ENCODE measurements at places on chromosomes 5 and 9.

DNA sequence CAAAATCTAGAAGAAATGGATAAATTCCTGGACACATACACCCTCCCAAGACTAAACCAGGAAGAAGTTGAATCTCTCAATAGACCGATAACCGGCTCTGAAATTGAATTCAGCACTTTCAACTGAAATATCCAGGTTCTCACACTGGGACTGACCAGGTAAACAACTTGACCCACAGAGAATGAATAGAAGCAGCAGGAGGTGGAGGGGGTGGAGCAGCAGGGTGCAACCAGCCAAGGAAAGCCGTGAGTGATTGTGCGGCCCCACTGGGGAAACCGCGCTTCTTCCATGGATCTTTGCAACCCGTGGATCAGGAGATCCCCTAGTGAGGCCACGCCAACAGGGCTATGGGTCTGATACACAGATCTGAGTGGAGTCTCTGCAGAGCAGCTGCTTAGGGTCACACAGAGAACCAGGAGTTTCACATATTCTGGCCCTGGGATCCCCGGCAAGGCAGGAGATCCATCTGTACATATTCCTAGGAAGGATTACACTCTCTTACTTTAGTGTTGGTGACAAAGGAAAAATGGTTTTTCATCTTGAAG, 181.5 kb downstream of the SLCO4C1 start:
- no peak for DNase-seq

DNA sequence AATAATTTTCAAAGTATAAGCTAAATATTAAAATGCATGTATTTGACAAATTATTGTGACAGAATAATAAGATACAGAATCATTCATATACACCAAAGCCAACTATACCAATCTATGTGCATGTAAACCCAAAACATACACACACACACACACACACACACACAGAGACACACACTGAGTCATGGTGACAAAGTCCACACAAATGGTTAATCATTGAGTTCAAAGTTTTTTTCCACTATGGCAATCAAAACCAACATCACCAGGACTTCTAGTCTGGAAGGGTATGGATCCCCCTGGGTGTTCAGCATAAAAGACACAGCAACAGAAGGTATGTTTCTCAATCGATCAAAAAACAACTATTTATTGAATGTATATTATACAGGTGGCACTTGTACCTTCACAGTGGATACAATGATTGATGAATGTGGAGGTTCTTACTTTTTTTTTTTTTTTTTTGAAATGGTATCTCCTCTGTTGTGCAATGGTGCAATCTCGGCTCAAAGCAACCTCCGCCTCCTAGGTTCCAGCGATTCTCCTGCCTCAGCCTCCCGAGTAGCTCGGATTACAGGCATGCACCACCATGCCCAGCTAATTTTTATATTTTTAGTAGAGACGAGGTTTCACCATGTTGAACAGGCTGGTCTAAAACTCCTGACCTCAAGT, 137.0 kb downstream of the PDE4D start:
- no peak for DNase-seq

GRCh38 chr9:72464857-72465592, 56.4 kb upstream of the TMC1 start:
- no peak for DNase-seq

- DNase-seq = no peak
These were observed 446.4 kb downstream of the ISL1 start for GRCh38 chr5:51829691-51830090.

GRCh38 chr5:141855265-141856036, 22.8 kb downstream of the PCDH1 start:
- no peak for DNase-seq

DNA sequence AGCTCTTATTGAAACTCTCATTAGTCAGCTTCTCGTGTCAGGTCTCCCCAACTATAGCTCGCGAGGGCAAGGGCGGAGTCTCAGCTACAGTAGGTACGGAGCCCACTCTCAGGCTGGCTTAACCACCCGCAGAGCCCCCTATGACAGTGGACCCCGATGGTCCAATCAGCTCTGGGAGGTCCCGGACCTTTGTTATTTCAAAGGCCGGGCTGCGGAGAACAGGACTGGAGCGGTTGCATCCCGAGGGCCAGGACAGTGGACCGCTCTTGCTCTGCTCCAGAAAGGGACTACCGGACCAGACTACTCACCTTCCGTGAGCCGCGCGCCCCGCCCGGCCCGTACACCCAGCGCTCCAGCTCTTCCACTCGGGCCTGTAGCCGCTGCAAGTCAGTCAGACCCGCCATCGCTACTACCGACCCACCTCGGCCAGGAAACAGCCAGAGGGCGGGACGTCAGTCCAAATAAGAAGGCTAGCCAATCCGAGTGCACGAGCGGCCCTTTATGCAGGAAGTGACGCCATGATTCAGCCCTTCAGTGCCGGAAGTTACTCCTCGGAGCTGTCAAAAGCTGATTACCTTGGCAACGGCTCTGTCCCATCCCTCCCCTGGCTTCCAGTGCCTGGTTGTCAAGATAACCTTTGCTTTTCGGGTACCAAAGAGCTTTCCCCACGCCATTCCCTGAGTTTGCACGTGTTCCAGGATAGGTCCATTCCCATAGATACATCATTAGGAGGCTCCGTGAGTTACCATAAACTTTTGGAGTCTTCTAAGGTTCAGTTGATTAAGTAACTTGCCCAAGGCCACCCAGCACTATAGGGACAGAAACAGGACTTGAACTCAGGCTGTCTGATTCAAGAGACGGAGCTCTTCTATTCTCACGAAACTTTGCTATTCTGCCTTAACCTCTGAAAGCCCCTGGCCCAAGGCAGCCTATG, at the start of gene DCTN3:
DCTN3 (minus strand) TSS at position 435 of the 934 bp plus-strand sequence; CDS start at position 404, 31 bp downstream.
- peak; percentile 95 for DNase-seq

DNA sequence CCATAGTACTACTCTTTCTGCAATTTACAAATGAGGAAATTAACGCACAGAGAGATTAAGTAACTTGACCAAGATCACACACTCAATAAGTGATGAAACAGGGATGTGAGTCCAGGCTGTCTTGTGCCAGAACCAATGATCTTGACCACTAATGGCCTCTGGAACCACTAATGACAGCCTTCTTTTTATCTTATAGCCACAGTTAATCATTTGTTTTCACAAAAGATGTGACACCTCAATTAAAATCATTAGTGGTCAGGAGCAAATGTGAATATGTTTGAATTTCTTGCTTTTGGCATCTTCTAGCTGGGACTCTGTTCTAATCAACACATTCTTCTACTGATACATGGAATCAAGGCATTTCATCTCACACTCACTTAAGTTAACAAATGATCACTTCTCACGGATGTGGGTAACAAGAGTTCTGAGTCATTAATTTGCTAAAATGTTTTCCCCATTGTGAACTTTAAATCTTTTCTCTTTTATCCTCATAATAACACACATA, 102.7 kb upstream of the CD180 start:
- DNase-seq = no peak
